NCI-H510A treated with DMSO at 0.1 percent for 48 hours (cell line): ENCODE measurements at places on chromosomes 12 and 14.
A peak's percentile ranks its signal among the peaks of the same experiment; 100 is the strongest.

DNA sequence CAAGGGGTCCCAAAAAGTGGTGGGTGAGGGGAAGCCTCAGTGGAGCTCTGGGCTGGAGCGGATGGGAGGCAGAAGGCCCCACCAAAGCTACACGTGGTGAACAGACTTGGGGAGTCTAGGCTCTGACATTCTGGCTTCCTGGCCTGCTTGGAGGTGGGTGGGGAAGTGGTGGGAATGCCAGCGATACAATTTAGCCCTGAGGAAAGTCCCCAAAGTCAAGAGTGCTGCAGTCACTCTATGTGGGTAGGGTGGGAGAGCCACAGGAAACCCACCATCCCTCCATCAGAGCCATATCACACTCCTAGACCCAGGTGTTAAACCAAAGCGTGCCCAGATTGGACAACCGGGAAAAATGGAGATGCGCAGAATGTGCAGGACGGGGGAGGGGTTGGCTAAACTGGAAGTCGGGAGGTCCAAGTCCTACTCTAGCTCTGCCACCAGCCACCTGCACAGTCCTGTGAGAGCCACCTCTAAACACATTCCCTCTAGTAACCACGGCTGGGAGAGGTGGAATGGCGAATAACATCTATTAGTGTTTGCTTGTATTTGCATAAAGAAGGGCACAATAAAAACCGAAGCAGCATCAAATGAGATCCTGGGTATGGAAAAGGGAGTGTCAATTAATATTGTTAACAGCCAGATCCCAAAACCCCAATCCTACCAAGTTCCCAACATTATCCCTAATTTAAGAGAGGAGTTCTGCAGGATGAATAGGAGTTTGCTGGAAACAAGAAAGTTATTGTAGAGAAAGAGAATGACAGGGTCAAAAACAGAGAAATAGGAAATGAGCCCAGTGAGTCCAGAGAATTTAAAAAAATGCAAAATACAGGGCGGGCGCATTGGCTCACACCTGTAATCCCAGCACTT, 14.0 kb upstream of the CD9 start:
- no peak for DNase-seq

DNA sequence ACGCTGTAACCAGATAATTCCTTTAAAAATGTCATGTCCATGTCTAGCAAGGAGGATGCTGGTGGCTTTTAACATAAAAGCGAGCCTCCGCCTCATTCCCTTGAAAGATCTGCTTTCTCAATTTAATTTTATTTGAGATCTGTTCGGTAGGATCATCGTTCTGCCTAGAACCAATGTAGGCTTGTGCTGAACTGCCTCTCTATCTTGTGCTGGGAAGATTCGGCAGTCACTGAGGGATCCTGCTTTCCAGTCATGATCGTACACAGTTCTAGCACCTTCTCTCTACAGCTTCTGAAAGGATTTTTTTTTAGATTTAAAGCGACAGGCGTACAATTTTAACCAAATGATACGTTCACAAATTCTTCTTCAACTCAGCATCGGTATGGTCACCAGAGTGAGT, 54.3 kb downstream of the PEBP1 start:
- DNase-seq = peak; percentile 62

GRCh38 chr12:65156366-65156841, 13.0 kb upstream of the LEMD3 start:
- peak; percentile 8 for DNase-seq

DNA sequence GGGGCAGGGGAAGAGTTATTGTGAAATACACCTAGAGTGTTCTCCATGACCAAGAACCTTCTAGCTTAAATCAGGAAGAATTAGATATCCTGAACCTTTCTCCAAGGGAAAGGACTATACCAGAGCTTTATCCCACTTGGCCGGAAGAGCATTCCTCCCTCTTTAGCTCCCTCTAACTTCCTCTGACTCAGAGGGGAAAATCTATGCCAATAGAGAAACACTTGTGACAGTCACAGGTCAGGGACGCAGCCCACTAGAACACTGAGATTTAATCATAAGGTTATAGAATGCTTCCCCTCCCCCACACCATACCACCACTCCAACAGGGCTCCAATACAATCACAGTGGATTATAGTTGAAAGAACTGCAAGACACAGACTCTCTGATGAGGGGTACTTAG, 55.4 kb upstream of the RFX4 start:
- DNase-seq = no peak

DNA sequence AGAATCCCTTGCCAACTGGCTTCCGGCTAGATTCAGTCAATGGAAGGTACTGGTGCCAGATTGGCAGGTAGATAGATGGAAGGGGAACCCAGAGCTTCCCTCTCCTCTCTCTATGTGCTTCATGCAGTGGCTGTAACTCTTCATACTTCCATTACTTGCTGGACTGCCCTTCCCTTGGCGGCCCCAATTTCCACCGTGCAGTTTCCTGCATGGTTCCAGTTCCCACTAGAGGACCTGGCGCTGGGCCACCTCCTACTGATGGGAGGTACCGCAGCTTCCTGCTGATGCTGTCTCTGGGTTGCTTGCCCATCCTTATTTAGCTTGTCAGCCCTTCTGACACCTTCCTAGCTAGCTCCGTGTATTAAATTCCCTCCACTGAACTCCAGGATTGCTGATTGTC, 226.4 kb downstream of the ANO2 start:
- DNase-seq = no peak

GRCh38 chr12:129339336-129339735, 486.1 kb downstream of the GLT1D1 start:
- DNase-seq = no peak

DNA sequence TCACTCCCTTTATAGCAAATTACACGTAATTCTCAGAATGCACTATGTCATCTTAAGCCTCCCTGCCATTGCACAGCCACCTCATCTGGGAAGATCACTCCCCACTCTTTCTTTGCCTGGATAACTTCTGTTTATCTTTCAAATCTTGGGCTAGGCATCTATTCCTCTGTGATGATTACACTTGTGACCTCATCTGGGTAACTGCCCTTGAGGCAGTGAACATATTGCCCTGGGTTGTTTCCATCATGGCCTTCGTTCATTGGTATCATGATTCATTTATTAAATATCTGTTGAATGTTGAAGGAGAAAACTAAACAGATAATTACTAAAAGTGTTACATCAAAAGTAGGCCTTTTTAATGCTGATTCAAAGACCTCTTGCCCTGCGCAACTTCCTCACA, 26.2 kb upstream of the PDE3A start:
- DNase-seq = no peak
